ENCODE measurements at places on chromosomes 2 and 18.
A peak's percentile ranks its signal among the peaks of the same experiment; 100 is the strongest.

- DNase-seq = peak; percentile 67
Observed at GRCh38 chr2:29655391-29656086, 265.8 kb downstream of the ALK start.

DNA sequence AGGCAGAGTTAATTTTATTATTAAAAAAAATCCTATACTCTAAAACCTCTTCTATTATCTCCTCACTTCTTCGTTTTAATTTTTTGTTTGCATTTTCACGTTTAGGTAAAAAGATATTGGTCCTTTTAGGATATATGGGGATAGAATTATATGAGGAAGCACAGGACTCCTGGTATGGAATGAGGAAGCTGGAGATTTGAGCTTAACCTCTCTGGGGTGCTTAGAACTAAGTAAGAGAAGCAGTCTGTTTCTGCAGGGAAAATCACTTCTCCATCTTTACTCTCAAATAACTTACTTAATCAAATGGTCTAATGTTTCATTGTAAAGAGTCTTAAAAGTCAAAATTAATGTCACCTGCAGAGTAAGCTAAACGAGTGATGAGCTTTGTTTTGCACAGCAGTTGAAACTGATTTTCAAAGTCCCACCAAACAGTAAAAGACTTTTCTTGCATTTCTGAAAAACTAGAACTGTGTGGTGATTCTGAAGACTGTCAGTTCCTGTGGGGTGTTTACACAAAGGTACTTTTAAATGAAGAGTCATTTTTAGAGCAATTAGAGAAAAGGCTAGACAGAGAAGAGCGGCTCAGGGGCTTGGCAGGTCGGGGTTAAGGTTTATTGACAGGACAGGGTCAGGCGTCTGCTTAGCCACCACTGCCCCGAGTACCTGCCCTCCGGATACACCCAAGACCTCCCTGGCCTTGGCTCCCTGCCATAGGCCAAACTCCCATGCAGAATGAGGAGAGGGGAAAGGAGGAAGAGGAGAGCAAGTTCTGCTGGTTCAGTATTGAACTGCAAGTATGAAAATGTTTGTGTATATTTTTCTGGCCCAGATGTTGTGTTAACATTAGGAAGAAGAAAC is 21.6 kb downstream of the METAP1D start:
- peak; percentile 27 for DNase-seq

DNA sequence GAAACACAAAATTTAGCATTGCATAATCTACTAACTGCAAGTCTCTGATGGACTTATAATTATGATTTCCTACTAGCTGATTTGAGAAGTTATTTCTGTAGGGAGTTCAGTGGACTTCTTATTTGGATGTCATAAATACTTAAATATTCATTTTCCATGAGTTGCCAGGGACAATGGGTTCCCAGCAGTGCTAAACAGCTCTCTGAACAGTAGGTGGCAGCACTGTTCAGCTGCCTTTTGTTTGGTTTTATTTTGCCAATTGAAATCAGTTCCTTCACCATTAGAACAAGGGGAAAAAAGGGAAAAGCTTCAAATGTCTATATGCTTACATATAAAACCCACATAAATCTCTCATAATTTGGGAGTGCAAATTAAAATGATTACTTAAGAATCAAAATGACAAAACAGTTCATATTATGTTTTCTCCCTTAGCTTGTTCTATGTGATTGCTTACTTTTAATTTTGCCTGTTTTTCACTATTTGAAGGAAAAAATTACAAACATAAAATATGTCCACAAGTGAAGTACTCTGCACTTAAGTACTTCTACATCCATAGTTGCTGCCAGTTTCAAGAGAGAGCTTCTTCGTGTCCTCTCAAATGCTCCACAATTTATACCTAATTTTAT is 898.9 kb downstream of the CPS1 start:
- peak; percentile 78 for DNase-seq

DNA sequence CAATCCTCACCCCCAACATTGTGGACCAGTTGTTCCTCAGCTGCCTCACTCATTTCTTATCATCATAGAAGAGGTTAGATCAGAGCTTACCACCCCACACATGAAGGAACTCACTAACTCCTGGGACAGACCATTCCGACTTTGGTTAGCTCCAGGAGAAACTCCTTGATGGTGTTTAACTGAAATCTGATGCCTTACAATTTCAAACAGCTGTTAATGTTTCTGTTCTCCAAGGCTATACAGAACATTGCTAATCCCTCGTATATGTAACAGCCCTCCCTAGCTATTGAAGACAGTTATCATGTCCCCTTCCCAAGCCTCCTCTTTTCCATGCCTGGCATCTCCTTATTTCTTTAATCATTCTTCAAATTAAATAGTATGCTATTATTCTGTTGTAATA is 14.8 kb downstream of the ERBB4 start:
- DNase-seq = no peak

GRCh38 chr2:69437751-69438154 is 518 bp upstream of the NFU1 start:
- DNase-seq = peak; percentile 39

- peak; percentile 90 for DNase-seq
Observed at GRCh38 chr2:147182260-147182659, 662.6 kb upstream of the ACVR2A start.
